ENCODE measurements at places on chromosomes 13 and 19.

DNA sequence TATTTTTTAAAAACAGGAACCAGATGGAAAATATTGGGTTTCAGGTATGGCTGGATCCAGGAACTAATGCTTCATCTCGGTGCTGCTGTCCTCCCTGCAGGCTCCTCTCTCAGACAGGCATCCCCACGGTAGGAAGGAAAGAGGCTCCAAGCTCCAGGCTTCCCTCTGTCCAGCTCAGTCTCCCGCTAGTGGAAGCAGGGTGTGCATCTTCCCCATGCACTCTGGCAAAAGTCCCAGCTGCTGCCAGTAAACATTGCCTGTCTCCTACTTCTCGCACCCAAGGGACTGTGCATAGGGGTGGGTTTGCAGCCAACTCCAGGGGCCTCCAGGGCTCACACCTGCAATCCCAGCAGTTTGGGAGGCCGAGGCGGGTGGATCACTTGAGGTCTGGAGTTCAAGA lies 29.2 kb downstream of the IL12RB1 start:
- no peak for DNase-seq

DNA sequence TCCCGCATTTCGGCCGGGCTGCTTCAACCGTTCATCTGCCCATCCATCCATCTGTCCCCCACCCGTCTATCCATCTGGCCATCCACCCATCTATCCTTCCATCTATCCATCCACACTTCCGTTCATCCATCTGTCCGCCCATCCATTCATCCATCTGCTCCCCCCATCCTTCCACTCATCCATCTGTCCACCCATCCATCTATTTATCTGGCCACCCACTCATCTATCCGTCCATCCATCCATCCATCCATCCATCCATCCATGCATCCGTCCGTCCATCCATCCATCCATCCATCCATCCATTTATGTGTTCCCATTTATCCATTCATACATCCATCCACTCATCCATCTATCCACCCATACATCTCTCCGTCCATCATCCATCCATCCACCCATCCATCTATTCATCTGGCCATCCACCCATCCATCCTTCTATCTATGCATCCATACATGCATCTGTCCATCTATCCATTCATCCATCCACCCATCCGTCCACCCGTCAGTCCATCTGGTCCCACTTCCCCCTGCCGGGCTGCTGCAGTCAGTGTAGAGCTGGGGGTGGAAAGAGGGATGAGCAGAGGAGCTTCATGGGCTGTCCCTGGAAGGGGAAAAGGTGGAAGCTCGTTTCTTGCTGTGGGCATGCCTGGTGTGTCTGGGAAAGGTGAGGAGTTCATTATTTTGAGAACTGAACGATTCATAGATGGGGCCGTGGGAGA lies 722 bp downstream of the HSD11B1L start:
- DNase-seq = no peak

DNA sequence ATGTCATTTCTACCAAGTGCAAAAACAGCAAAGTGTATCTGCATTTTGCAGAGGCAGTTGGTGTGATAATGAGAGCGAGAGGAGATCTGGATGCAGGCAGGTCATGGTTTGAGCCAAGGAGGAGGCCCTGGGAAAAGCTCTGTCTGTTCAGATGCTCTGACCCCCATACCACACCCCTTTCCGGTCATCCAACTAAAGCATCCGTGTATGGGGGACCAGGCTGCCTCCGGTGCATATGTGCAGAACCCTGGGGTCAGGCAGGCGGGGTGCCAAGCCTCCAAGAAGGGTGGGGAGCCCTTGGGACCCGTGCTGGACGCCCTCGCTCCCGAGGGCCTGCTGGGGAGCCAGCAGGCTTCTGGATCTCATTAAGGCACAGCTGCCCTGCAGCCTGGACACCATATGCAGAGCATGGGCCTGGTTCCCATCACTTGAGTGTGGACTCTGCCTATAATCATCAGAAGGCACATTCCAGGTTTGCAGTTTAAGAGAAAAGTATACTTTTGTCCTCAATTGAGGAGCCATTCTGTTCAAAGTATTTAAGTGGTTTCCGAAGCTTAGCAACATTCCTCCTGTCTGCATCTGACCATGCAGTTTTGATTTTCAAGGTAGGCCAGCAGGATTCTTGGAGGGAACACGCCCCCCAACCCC lies 56.1 kb downstream of the ALOX5AP start:
- no peak for DNase-seq

DNA sequence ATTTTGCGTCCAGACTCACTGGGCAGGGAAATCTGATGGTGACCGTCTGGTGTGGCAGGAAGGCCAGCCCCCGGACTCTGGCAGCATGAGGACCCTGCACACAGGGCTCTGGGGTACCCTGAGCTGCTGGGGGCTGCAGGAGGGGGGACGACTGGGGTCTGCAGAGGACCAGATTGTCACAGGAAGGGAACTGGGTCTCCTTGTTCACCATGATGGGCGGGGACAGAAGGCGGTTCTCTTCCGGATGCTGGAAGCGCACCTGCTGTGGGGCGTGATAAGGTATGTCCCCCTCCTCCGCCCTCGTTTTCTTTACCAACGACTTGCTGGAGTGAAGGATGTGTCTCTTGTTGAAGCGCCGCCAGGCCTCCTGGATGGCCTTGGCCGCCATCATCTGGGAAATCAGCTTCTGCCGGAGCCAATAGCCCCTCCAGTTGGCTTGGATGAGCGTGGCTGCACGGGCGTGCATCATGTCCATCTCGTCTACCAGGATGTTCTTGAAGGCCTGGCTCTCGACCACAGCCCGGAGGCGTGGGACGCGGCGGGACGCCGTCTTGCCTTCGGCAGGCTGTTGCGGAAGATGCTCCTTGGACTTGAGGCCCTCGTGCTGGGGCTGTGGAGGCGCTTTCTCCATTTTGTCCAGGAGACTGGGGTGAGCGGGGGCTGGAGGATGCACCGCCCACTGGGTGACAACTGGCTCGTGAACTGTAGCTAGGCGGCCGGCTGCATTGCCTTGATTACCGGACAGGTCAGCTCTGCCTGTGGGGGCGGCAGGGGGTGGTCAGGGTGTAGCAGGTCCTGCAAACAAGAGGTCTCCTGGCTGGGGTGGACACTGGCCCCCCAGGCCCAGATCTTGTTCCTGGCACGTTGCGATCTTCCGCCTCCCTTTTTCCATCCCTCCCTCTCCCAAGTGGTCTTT lies 7.2 kb downstream of the IQCN start:
- DNase-seq = no peak

GRCh38 chr19:51708811-51709210 lies 15.0 kb downstream of the HAS1 start:
- no peak for DNase-seq

DNA sequence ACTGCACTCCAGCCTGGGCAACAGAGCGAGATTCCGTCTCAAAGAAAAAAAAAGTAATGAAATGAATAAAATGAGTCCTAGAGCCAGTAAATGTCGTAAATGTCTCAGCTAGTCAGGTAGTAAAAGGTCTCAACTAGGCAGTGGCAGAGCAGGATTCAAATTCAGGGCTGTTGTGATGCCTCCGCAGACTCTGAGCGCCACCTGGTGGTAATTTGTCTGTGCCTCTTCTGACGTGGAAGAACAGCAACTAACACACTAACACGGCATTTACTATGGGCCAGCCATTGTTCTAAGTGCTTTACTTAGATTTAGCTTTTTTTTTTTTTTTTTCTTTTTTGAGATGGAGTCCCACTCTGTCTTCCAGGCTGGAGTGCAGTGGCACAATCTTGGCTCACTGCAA lies 30.2 kb downstream of the CYP2F1 start:
- peak; percentile 83 for DNase-seq

- DNase-seq = no peak
Measured at GRCh38 chr13:66551128-66551527, 679.0 kb downstream of the PCDH9 start.

DNA sequence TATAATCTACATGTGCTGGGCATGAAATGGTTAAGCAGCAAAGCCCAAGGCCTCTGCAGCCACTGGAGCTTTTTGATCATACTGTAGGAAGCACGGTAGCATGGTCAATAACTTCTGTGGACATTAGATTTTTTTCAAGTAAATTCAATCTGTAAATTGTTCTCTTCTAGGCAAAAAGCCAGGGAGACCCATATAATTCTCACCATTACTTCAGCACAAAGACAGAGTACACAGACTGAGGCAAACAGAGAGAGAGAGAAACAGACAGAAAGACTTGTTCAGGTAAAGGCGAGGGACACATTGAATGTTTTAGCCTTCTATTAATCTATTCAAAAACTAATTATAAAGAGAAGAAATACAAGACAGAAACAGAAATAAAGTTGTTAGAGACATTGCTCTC lies 349.4 kb downstream of the RFC3 start:
- DNase-seq = no peak

- DNase-seq = no peak
Measured at GRCh38 chr13:109403012-109403421, 383.4 kb downstream of the IRS2 start.

DNA sequence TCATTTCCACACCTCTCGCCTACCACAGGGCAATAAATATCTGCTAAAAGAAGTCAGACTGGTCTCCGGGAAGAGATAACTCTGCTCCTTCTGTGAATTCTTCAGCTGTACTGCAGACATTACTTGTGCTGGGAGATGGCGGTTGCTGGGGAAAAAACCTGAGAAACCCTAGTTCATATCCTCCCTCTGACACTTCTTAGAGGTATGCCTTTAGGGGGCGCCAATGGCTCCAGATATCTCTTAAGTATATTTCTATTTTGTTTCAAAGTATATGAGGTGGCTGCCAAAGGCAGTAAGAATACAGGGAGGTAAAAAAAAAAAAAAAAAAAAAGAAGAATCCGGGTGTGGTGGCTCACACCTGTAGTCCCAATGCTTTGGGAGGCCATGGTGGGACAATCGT lies 175.2 kb downstream of the PAN3 start:
- DNase-seq = no peak

GRCh38 chr19:57759096-57759495 lies 10.4 kb upstream of the ZNF586 start:
- no peak for DNase-seq

DNA sequence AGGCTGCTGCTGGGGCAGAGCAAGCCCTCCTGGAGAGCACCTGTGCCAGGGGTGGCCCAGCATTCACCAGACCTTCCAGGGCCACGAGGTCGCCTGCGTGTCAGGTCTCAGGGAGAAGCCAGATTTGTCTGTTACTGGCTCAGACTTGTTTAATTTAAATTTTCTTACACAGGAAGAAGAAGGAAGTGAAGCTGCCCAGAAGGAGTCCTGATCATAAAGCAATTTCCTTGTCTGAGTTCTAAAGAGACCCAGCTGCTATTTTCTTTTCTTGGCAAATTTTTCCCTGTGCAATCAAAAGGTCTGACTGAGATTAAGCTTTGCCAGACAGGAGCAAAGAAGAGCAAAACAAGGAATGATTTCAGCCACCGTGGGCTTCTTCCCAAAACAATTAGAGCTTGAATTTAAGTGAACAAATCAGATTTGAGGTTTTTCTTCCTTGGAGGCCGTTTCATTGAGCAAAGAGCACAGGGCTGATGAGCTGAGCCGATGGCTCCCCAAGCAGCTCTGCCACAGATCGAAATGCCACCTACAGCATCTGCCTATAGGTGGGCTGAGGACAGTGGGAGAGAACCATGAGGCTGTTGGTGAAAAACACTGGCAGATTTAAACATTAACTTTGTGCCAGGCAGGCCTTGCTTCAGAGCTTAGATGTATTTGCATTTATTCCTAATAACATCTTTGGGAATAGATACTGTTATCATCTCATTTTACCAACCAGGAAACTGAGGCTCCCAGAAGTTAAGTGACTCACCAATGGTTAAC lies 40.1 kb downstream of the HSPH1 start:
- DNase-seq = no peak

- DNase-seq = no peak
Measured at GRCh38 chr13:74778946-74779345, 644.7 kb upstream of the KLF12 start.

GRCh38 chr13:38542601-38543000 lies 144.3 kb upstream of the FREM2 start:
- DNase-seq = no peak

DNA sequence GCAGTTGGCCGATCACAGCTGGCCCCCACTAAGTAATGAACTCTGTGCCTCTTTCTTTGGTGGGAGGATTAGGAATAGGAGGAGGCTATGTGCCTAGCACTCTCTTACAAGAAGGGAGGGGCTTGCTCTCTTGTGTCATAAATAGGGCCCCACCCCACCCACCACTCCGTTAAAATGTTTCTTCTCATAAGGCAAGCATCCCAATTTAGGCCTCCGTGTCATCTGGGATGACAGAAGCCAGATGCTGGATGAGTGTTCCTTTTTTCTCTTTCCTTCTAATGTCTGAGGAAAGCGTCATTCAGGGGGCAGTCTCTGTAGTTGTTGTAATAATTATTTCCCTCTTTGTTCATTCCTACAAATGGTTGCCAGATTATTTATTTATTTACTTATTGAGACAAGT lies at the start of gene LIPE:
TSS of gene LIPE (minus strand) at position 76 of the 400 bp plus-strand sequence. CDS start 239 bp downstream, outside the sequence.
- DNase-seq = no peak

DNA sequence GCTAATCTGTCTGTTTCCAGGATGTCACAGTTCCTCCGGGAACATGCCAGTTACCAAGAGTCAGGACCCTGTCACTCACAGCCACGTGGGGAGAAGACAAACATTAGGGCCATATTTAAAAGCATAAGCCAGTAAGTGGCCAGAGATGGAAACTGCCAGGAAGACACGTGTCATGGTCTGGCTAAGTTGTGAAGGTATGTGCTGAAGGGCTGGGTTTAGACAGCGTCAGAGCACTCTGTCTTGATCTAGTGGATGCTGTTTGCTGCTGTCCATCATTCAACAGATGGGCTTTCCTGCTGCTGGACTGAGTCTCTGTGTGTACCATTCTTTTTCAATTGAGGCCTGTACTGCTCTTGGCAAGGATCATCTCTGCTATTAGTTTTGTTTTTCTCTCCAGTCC lies 128.6 kb downstream of the HS6ST3 start:
- DNase-seq = no peak

DNA sequence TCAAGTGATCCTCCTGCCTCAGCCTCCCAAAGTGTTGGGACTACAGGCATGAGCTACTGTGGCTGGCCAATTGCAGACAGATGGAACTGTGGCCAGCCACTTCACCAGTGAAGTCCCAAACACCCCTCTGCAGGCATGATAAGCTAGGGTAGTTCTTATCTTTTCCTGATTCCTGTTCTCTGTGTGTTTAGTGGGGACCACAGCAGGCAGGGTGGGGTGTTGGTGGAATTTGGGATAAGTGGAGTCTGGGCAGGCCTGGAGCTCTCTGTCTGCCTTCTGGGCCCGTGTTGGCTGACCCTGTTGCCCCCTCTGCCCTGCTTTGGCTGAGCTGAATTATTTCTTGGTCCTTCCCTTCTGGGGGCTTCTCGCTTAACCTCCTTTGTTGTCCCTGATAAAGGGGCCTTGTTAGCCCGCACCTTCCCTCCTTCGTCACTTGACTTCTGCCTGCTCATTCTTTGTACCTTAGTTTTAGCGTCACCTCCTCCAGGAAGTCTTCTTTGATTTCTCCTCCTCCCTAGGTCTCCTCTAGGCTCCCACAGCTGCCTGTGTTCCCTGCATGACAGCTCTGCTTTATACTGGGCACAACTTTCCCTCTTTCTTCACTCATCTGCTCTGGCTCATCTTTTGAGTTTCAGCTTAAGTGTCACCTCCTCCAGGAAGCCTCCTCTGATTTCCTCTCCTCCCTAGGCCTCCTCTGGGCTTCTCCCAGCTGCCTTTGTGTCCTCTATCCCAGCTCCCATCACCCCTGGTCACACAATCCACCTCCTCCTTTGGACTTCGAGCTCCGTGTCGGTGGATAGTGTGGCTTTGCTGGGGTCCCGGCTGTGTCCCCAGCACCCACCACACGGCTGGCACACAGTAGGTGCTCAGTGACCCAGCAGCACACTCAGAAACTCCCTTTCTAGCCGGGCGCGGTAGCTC lies 1.7 kb upstream of the NCLN start:
- DNase-seq = no peak

- no peak for DNase-seq
Measured at GRCh38 chr19:45995715-45996385, 583 bp downstream of the CCDC61 start.

GRCh38 chr13:80894917-80895316 lies 554.0 kb upstream of the SPRY2 start:
- no peak for DNase-seq

Measured in upper lobe of right lung (tissue), 1 donor.